ENCODE measurements at places on chromosomes 7 and 10.

DNA sequence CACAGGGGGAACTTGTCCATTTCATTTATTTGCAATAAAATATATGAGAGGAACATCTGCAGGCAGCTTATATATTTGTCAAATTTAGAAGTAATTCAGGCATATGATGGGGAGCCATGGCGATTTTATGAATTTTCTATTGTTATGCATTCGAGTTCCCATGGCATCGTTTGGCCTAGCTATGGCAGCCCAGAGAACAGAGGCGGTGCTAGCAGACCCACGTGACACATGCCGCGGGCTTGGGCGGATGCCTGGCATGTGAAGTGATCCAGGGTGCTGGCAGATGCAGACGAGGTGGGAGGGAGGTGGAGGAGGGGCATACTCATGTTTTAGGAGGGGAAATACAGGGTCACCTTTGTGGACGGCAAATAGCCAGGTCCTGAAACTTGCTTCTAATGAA, 560.0 kb upstream of the GALNT17 start:
- DNase-seq: no peak

GRCh38 chr7:104973909-104974415, 40.0 kb upstream of the KMT2E start:
- peak; percentile 94 for DNase-seq

- no peak for DNase-seq
Measured at GRCh38 chr7:114759347-114760062, 162.4 kb upstream of the MDFIC start.

DNA sequence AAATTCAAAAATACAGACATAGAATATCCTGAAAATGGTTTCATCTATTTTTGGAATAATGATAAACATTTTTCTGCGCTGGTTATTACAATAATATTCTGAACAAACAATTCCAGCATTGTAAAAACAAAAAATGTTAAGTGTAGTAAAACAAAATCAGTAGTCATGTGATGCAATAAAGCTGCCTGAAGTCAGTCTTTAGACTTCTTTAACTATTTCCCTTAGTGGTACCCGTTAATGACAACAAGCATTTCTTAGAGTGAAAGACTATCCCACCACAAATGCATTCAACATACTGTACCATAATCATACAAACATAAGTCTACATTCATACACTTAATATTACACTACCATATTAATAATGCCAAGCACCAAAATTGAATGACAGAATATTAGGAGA, 1.6 kb downstream of the SKAP2 start:
- no peak for DNase-seq

DNA sequence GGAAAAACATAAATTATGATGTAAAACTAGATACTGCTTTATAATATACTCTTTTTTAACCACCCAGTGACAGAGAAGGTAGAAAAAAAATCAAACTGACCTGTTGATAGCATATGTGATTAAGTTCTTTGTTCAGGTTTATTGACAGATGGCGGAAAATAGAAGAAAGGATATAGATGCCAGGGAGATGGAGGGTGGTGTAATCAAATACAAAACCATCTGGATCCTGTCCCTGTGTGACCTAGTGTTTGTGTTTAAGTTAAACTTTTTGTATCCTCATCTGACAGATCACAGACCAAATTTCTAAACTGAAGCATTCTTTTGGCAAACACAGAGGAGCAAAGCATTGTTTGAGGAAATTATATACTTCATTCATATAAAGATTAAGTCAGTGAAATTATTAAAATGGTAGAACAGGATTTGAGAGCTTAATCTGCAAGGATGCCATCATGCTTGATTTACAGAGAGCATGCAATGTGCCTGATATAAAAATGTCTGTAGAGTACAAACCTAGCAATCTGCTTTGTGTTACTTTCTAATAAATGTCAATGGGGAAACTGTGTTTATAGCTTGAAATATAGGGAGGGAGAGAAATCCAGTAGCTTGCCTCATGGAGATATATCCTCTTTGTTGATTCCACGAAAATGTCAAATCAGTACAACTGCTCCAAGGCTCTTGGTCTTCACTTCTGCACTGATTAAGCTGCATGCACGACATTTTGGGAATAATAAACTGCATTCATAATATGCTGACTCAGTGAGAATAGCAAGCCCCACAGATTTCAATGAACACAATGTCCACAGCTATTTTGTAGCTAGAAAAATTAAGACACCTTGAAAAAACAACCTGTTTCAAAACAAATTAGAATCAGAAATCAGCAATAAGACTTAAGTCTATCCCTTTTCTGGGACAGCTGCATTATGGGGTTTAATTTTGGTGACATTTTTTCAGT, 39.0 kb downstream of the SEM1 start:
- DNase-seq: no peak

- peak; percentile 32 for DNase-seq
Measured at GRCh38 chr7:134174795-134175261, 47.7 kb downstream of the LRGUK start.

DNA sequence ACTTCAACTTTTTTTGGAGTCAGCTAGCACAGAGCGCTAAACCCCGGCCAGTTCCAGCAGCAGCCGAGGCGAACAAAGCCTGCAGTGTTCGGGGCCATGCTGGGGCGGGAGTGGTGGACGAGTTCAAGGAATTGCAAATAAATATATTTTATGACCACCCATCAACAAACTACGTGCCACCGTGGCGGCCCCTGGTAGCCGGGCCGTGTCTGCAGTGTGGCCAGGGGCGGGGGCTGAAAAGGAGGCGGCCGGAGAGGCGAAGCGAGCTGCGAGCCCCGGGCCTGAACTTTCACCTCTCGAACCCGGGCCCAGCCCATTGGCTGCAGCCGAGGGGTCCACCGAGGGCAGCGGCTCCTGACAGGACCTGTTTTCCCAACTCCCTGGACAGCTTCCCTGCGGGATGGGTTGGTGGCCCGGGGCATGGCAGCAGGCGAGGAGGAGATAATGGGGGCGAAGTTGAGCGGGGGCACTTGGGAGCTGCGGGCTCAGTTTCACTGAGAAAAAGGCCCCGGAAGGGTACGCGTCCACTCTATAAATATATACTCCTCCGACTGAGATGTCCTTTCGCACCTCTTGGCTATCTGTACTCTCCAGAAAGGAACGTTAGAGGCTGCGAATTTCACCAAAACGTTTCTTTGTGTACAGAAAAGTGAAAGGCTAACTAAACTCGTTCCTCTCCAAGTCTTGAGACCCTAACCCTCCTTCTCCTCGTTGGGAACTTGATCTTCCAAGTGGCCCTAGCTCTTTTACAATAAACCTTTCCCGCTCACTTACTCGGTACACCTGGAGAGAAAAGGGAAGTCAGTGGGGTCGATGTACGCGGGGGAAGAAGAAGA, 164.6 kb upstream of the PPP1R3A start:
- no peak for DNase-seq

GRCh38 chr7:35854311-35854710, 53.5 kb downstream of the SEPTIN7 start:
- DNase-seq: no peak

DNA sequence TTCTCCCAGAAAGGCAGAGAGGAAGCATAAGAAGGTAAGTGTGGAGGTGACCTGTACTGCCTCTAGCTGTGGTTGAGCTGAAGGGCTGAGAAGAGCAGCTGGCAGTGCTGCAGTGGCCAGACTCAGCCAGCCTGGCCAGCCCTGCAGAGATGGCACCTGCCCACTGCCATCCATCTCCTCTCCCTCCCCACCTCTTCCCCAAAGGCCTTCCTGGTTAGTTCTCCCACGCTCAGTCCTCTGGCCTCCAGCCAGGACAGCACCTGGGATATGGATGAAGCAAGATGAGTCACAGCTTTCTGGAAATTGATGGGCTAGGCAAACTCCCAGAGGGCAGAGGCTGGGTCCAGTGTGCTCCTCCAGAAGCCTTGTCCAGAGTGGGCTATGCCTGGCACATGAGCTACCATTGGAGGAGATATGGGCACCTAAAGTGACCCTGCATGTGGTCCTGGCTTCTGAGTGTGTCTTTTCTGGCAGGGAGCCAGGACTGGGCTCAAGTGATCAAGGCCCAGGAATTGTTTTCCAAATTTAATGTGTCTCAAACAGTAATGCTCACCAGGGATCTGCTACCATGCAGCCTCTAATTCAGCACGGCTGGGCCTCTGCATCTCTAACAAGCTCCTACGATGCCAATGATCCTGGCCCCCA, 81.0 kb upstream of the CACUL1 start:
- DNase-seq: no peak

DNA sequence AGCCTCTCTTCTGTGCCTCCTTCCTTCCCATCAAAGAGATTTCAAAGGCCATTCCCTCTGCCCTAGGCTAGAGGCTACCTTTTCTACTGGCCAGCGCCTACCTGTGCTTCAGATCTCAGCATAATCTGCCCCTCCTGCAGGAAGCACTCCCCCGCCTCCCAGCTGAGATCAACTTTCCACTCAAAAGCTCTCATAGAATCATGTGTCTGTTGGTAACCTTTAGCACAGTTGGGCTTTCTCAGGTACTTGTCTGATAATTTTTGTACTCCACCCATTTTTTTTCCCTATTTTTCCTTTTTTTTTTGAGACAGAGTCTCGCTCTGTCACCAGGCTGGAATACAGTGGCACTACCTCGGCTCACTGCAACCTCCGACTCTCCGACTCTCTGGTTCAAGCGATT, 231.0 kb upstream of the PRSS58 start:
- no peak for DNase-seq

GRCh38 chr10:51269821-51270220, 195.5 kb downstream of the PRKG1 start:
- DNase-seq: no peak

- no peak for DNase-seq
Measured at GRCh38 chr7:84998665-84999064, 188.2 kb downstream of the SEMA3D start.

GRCh38 chr7:128353189-128353588, 8.3 kb downstream of the PRRT4 start:
- no peak for DNase-seq

DNA sequence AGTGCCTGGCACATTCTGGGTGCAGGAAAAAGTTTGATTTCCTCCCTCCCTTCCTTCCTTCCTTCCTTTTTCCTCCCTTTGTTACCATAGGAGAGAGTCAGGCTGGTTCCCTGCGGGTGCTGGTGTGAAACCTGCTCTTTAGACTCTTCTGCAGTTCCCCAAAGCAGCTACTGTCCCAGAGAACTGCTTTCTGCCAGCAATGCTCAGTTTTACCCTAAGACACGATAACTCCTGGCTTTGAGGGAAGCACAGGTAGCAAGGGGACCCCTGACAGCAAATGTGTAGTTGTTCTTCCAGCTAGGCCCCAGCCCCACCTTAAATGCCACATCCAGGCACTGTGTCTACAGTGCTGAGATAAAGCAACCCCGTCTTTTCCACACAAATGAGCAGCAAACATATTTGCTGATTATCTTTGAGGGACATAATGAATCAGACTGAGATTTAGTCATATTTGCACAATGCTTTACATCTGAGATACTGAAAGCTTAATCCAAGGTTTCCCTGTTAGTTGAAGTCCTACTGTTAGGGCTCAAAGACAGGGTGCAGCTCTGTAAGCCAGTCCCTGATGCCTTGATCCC, 55.5 kb downstream of the MET start:
- DNase-seq: no peak

GRCh38 chr7:77791956-77792355, 6.3 kb downstream of the TMEM60 start:
- DNase-seq: no peak

- no peak for DNase-seq
Measured at GRCh38 chr7:32214913-32215312, 144.7 kb upstream of the PDE1C start.

DNA sequence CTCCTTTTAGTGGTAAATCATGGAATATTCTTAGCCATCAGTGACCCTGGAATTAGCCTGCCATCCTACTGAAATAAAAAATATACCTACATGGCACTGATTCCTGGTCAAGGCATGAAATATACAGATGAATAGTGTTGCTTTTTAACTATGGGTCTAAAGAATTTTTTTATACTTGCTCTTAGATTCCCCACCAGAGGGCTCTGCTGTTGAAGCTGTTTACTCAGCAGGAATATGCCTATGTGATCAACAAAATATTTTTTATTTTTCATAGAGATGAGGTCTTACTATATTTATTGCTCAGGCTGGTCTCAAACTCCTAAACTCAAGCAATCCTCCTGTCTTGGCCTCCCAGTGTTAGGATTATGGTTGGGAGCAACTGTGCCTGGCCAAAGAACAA, 13.5 kb downstream of the ZC3HC1 start:
- DNase-seq: no peak

GRCh38 chr10:87705339-87705738, 45.7 kb downstream of the PAPSS2 start:
- no peak for DNase-seq

- peak; percentile 70 for DNase-seq
Measured at GRCh38 chr10:6416892-6417512, 163.1 kb downstream of the PRKCQ start.

DNA sequence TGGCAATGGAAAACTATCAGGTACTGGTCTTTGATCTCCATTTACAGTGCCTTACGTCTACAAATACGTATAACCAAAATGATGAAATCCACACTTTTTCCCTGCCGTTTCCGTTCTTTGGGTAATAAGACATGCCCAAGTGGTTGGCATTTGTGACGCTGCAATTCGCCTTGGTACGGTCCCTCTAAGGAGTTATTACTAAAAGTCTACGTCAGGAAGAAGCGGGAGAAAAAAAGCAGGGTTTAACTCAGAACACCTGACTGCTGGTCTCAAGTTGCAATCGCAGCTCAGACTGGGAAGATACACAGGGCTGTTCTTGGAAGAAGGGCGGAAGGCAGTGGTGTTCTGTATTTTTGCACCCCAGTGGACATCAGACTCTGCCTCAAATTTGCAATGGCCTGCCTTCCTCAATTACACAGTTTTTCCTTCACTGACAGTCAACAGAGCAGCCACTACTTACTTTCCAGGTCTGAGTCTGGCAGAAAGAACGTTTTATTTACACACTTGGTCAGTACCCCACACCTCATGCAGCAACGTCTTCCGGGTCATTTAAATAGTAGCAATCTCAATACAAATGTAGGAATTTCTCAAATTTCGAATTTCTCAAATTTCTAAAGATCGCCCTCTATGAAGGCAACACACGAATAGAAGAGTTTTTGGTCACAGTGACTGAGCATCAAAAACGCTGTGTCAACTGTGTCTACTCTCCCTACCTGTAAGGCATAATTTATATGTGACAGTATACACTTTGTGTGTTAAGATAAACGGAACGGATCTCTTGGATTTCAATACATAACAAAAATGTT, 2.1 kb downstream of the BAIAP2L1 start:
- DNase-seq: no peak

- DNase-seq: no peak
Measured at GRCh38 chr7:8444468-8444769, 11.0 kb downstream of the NXPH1 start.

DNA sequence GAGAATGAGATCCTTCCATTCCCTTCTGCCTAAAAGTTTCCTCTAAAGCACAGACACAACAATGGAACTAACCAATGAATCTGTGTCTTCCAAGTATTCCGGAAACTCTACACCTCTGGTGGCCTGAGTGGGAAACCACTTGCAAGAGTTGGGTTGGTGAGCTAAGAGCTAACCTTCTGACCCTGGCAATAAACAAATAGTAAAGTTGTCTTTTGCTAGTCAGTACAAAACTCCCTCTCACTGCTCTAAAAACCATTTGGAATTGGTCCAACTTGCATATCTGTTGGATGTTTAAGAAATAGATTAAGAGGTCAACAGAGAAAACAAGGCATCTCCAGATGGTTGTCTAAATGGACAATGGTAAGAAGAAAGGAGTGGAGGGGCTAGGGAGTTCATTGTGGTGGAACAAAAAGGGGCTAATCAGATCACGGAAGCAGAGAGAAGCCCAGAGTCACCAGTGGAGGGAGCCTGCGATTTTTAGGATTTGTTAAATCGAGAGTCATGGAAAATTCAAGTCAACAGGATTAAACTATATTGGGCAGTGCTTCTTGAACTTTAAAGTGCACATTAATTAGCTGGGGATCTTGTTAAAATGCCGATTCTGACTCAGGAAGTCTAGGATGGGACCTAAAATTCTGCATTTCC, 192.3 kb downstream of the EVX1 start:
- no peak for DNase-seq

GRCh38 chr7:28083998-28084985, 96.3 kb downstream of the JAZF1 start:
- no peak for DNase-seq
